ENCODE measurements at places on chromosomes 2 and 18.

DNA sequence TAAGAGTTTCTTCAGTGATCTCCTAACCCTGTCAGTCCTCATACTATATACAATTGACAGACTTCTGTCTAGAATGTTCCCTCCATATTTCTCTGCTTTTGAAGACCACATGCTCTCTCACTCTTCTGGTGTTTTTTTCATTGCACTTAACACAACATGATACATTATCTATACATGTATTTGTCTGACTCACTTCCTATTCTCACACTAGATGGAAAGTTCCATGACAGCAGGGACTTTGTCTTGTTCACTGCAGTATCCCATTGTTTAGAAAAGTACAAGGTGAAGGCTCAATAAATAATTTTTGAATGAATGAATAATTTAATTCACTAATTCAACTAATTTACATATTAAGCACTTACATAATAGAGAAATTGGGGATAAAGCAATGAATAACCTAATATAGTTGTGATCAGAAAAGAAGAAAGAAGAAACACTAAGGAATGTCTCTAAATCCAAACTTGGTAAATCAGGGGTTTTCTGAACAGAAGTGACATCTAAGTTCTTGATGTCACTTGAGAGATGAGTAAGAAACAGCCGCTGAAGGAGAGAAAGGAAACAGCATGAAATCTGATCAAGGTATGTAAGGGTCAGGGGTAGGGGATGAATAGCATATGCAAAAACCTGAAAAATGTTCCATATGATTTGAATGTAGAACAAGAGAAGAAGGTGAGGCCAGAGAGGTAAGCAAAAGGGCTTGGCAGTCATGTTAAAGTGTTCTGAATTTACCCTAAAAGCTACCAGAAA is 42.4 kb downstream of the MBD2 start:
- DNase-seq: no peak

GRCh38 chr2:223997938-223998337 is 40.7 kb downstream of the MRPL44 start:
- no peak for DNase-seq

DNA sequence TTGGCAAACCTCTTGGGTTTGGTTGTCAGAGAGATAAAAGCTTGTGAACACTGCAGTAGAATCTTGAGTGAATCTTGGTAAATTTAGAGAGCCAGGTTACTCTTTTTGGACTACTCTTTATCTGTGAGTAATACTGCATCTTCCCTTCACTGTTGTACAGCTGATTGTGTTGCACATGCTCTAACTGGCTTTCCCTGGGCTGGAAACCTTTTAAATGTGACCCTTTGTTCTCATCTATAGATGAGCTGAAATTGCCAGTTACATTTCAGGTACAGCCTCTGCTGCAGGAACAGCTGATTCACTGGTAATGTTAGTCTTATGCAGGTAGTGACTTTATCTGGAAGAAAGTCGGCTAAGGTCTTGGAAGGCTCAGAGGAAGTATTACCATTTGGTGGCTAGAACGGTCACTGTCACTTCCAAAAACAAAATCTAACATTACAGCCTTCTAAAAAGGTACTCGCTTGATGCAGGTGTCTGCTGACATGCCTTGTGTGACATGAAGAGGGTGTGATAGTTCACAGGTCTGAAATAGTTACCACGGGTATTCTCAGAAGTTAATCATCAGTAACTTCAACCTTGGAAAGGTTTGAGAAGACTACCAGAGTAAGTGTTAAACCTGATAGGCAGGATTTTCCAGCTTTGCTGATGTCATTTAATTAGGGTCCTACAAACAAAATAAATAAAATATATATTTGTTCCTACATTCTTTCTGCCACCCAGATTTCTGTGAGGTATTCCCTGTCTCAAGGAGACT is 851.1 kb downstream of the SLC4A3 start:
- DNase-seq: no peak

- no peak for DNase-seq
These were observed 22.9 kb upstream of the CAVIN2 start for GRCh38 chr2:191869781-191870180.

DNA sequence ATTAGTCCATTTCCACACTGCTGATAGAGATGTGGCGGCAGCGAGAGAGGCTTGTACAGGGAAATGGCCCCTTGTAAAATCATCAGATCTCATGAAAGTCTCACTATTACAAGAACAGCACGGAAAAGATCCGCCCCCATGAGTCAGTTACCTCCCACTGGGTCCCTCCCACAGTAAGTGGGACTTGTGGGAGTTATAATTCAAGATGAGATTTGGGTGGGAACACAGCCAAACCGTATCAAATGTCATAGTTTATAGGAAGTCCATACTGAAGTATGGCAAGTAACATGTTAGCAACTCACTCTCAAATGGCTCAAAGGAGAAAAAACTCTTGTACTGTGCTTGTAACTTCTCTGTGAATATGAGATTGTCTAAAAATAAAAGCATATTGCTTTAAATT is 56.1 kb downstream of the FARP2 start:
- no peak for DNase-seq

DNA sequence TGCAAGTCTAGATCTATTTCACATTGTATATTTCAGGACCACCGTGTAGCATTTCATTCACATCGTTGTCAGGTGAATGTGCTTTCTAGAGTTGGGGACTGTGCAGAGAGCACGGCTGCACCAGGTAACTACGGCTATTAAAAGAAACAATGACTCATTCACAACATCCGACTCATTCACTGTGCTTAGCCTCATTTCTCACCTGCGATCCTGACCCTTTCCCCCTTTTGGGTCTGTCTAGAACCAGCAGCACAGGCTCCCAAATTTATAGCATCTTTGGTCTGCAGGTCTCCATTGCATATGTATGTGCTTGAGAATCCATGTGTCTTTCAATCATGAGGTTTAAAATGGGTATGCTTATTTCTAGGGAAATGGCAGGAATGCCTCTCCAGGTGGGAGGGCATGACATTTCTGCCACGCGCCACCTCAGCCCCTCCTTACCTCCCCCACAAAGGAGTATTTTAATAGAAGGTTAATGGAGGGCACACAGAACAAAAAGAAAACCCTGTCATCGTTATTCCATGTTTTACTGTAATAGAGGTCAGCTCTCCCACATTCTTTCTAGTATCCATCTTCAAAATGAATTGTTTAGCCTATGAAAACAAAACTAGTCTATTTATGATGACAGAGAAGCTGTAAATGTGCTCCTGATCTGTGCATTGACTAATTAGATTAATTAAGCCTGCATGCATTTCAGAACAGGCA is 246.7 kb upstream of the EPHA4 start:
- no peak for DNase-seq

- DNase-seq: no peak
These were observed 99.8 kb downstream of the SEPTIN10 start for GRCh38 chr2:109513749-109514588.

- no peak for DNase-seq
These were observed 12.3 kb upstream of the ASNSD1 start for GRCh38 chr2:189648846-189649509.

DNA sequence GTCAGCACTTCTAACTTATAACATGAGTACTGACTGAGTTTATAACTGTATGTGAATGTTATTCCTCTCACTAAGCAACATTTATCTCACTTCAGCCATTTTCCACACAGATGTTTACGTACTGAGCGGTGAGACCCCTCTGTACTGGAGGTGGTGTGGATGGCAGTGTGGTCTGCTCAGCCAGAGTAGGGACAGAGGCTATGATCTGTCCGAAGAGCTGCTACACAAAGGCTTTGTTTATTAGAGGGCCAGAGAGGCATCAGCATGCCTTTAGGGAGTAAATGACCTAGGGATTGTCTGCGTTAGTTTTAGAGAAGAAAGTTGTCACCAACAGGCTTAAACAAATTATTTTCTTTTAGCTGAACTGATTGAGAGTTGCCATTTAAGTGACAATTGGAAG is 23.2 kb upstream of the TACR1 start:
- DNase-seq: no peak

DNA sequence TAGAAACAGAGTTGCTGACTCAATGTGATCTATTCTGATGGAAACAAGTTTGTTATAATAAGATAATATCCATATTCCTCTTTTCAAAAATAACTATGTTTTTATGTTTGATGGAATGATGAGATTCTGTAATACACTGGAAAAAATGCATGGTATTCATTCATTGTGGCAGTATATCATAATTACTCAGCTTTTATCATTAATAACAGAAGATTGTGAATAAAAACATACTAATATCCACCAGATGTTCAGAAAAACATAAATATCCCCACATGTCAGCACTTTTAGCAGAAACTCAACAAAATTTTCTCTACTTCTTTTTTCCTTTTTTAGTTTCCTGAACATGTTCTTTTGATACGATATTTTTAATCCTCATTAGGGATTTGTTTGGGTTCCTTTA is 130.9 kb upstream of the CAVIN2 start:
- DNase-seq: no peak

GRCh38 chr18:21275645-21276044 is 33.6 kb downstream of the GREB1L start:
- DNase-seq: no peak

DNA sequence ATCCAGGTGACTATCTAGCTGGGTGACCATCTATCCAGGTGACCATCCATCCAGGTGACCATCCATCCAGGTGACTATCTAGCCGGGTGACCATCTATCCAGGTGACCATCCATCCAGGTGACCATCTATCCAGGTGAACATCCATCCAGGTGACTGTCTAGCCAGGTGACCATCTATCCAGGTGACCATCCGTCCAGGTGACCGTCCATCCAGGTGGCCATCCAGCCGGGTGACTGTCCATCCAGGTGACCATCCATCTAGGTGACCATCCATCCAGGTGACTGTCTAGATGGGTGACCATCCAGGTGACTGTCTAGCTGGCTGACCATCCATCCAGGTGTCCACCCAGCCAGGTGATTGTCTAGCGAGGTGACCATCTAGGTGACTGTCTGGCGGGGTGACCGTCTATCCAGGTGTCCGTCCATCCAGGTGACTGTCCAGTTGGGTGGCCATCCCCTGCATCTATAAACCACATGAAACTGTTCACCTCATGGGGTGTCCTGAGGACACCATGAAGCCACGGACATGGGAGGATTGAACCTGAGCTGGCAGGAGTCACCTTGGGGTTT is 305.3 kb downstream of the NDUFA10 start:
- DNase-seq: no peak

DNA sequence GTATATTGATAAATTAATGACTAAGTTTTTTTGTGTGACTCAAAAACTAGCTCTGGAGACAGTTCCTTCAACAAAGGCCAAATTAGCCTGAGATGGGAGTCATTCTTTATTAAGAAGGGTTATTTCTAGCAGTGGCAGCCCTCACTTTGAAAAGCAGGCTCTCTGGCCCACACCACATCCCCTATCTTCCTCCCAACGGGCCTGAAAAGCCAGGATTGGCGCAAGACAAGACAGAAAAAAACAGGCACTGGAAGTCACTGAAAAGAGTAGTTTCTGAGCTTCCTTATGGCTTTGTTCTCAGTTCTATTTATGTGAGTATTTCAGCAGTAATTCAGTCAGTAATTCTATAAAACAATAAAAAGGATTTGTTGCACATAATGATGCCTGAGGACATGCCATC is 149.0 kb downstream of the LAMA3 start:
- no peak for DNase-seq
